GM23248 (cell line): ENCODE measurements at places on chromosomes 4 and X. TPM values are rescaled to one million over a fixed set of nuclear protein-coding genes. Genes with fewer than 3 reads are reported as not detected.

Gene CSAG2
- polyA plus RNA-seq: not detected in 2 replicates

DNA sequence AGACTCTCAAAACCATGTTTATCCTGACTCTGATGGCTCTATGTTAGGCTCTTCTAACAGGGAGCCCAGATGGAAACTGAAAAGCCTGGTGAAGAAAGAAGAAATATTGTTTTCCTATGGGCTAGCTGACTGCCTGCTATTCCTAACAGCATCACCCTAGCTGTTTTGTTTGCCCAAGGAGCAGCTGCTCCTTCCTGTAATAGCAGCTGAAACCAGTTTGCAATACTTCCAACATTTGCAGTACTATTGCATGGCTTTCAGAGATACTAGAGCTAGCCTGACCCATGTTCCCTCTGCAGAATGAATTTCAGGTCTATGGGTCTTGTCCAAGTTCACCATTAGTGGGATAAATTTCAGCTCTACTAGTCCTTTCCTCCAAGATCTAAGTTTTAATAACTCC is 495.2 kb downstream of the INPP4B start:
- peak; percentile 40 for DNase-seq

Gene CXCL8
- polyA plus RNA-seq: 15.5 and 15.9 TPM in 2 replicates

Gene GPC4
- 6.4 and 7.0 TPM in 2 replicates for polyA plus RNA-seq

Gene ERAS
- polyA plus RNA-seq: not detected in 2 replicates

GRCh38 chr4:77031544-77031943 is 44.2 kb downstream of the CCNI start:
- DNase-seq: no peak

DNA sequence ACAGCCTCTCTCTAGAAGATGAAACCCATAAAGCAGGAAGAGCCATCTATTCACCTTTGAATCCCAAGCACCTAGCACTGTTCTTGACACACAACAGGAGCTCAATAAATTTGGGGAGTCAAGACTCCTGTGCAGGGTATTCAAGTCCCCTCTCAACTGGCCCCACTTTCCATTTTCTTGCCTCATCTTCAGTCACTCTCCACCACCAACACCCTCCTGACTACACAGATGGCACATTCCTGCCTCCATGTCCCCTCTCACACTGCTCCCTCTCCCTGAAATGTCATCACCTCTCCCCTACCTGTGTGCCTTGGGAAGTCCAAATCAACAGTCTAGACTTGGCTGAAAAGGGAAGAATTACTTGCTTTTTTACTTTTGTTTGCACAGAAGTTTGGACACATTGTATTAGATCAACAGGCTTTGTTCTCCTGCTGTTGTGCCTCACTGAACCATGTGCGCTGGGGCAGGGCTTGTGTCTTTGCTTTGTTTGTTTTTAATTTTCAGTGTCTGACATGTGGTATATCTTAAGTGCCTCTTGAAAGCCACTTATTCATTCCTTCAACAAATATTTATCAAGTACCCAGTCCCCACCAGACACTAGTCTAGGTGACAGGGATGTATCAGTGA is 85.1 kb downstream of the APBB2 start:
- DNase-seq: no peak
